ENCODE measurements at places on chromosomes 7 and 10.
A peak's percentile ranks its signal among the peaks of the same experiment; 100 is the strongest.

GRCh38 chr10:91201213-91201996 lies 19.1 kb upstream of the PCGF5 start:
- no peak for DNase-seq

GRCh38 chr7:129315960-129316359 lies 91.1 kb downstream of the AHCYL2 start:
- DNase-seq, result no peak

DNA sequence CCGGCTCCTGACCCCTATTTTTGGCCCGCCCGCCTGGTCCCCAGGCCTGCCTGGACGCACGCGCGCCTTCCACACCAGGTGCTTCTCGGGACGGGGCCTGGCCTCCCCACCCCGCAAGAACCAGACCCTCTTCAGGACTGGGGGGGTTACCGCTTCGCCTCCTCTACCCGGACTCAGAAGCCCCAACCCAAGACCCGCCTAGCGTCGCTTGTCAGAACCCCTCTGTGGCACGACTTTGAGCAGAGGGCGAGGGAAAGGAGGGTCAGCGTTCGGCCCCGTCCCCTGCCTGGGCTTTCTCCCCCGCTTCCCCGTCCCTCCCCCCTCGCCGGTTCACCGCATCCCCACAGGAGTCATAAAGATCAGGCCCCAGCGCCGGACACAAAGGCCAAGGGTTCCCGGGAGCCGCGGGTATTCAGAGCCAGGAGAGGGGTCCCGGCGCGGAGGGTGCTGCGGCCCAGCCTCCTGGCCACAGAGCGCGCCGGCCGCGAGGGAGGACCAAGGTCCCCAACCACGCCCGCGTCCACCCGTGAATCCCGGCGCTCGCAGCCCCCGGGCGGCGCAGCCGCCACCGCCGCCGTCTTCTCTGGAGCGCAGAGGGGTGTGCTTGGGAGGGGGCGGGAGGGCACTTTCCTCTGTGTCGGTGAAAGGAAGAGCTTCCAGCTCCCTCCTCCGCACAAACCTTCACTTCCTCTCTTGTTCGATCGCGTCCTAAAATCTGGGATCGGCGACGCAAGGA lies 351.9 kb downstream of the DNAJB6 start:
- no peak for DNase-seq

DNA sequence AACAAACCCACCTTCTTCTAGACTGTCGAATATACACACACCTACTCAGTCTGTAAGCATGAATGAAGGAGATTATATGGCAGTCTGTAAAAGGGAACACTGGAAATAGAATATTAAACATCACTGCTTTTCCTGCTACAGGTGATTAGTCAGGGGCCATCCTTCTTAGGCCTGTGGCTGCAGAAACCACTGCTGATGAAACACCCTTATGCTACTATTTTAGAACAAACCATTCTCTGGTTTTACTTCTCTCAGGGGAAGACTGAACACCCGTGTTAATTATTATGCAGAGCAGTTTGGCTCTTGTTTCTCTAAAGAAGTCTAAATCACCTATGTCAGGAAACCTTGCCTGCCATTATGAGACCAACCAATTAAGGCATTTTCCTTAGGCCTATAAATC lies 351.1 kb upstream of the KLF6 start:
- DNase-seq, result no peak

DNA sequence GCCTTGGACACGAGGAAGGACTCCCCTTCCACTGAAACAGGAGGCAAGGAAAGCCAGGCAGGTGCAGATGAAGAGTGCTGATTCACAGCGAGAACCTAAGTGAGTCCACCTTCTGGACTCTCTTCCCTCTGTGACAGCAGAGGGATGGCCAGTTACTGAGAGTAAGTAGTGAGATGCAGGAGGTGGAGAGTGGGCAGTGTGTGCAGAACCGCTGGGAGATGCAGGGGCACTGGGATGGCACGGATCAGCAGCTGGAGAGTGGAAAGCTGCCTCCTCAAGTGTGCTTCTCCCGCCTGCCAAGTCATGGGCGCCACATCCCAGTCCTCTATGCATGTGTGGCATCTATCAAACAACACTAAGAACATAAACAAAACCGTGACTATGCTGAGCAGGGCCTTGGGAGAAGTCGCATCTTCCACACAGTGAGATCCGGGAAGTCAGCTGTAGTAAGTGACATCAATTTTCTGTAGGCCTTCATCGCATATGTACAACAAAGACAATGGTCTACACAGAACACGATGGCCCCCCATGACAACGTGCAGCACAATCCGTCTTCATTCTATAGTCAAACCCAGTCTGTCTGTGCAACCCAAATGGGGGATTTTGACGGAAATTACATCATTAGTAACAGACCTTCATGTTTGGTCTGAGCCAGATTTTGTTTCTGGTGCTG lies 217.4 kb upstream of the KLF14 start:
- no peak for DNase-seq

GRCh38 chr10:19200211-19200610 lies 151.6 kb downstream of the MALRD1 start:
- peak; percentile 3 for DNase-seq

DNA sequence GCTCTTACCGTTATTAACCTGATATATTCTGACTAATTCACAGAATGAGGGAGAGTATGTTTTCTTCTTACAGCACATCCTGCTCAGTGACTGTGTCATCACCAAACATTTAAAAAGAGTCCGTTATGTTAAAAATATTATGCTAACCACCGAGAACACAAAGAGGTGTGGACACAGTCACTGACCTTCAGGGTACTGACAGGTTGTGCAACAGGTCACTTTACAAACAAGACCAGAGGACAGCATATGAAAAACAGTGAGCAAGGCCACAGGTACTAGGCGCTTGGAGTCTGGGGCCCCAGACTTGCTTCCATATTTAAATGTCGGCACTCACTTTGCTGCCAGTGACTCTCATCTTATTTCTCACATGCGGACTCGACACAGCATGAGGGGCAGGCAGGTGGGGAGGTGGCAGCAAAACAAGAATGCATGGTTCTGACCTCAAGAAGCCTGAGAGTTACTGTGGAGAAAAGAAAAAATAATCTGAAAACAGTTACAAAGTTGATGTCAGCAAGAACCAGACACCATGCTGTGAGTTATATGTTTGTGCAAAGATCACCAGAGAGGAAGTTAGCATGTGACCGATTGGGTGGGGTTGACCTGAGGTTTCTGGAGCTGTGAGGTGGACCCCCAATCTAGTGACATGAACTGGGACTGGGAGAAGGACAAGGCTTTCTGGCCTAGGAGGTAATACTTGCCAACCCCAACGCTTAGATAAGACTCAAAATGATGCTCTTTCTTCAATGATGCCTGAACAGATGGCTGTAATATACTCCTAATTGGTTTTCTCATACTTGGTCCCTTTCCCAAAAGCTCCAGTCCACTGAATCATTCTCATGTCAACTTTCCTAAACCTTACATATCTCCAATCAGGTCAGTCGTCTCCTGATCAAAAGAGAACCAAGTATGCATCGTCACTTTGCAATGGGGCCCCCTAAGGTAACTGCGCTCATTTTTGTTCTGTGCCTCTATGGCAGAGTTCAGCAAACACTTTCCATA lies 102.4 kb downstream of the HIPK2 start:
- DNase-seq, result no peak

DNA sequence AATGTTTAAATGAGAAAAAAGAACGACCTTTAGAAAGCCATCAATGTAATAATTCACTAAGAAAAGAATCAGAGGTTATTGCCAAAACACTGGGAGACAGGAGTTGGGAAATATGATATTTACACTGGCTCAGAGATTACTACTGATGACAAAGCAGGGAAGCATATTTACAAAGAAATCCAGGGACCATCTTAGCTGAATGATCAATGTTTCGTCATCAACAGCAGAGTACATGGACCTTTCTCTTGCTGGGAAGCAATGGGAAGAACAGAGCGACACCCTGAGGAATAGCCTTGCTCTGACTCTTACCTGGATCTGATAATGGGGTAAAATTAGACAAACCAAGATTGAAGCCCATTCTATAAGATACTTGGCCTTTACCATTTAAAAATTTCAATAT lies 1293.5 kb downstream of the XPNPEP1 start:
- no peak for DNase-seq

GRCh38 chr7:19020711-19021110 lies 96.7 kb downstream of the TWIST1 start:
- DNase-seq, result no peak

GRCh38 chr7:79272066-79272669 lies 181.3 kb downstream of the MAGI2 start:
- peak; percentile 68 for DNase-seq

DNA sequence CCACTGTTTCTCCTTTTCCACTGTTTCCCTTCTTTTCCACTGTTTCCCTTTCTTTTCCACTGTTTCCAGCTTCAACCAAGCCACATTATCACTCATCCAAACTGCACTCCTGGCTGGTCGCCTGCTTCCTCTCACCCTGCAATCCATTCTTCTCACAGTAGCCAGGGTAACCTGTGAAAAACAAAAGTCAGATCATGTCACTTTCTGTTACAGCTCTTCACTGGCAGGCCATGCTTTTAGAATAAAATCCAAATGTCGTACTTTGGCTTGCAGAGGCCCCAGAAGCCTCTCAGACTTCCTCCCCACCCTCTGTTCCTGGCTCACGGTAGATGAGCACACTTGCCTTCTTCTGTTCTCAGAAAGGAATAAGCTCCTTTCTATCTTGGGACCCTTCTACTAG lies 33.9 kb downstream of the STARD3NL start:
- DNase-seq, result no peak
